ENCODE measurements at places on chromosomes 11 and 22. TPM values are rescaled to one million over a fixed set of nuclear protein-coding genes. Genes with fewer than 3 reads are reported as not detected.

DNA sequence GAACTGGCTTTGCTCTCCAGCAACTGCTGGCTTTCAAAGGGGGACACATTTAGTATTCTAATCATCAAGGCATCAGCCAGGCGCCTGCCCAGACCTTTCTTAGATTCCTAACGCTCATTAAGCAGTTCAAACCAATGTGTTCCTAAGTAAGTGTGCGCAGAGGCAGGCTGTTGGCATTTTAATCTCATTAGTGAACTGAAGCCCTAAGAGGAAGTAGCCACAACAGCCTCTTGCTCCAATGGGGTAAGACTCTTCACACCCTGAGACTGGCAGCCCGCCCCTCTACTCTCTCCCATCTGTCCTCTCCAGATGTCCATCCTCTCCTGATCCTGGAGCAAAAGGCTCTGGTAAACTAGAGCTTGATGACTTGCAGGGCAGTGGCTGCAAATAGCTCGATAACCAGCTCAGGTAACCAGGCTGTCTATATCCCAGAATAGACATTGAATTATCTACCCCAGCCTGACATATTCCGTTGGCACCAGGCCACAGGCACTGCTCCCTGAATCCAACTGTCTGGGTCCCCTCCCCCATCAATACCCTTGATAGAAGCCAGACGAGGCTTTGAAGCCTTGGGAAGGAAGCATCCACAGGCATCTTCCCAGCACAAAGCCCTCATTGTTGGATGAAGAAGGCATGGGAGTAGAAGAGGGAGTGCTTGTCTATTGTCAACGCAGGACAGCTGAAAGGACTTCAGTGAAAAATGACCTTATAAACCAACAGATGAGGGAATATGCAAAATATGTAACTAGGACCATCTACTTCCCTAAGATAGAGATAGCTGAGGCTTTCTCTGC is 321.1 kb downstream of the TENM4 start:
- no peak for DNase-seq

DNA sequence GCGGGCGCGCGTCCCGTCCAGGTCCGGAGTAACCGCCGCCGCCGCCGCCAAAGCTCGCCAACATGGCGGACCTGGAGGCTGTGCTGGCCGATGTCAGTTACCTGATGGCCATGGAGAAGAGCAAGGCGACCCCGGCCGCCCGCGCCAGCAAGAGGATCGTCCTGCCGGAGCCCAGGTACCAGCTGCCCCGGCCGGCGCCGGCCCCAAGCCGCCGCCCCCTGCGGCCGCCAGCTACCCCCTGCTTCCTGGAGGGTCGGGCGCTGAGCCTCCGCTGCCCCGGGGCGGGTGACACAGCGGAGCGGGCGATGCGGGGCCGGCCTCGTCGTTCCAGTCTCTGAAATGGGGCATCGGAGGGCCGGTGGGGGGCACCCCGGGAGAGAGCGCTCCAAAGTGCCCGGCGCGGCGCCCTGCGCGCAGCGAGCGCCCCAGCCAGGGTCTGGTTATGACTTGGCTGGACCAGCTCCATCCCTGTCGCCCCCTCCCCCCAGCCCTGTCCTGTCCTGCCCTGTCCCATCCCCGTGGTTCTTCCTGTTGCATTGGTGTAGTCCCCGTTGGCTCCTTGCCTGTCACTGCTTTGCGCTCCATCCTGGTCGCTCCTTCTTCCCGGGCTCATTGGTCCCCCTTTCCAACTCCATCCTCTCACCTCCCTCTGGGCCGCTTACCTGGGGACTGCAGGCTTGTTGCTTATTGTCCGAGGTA is 653 bp downstream of the GRK3 start:
- DNase-seq: peak; percentile 92

- DNase-seq: peak; percentile 79
Observed at GRCh38 chr11:128757235-128757711, 63.4 kb downstream of the FLI1 start.

GRCh38 chr11:37110385-37110784 is 512.3 kb upstream of the RAG2 start:
- peak; percentile 41 for DNase-seq

The C22orf31 gene
- total RNA-seq: not detected
